ENCODE measurements at places on chromosomes 6 and 20. TPM values are rescaled to one million over a fixed set of nuclear protein-coding genes. Genes with fewer than 3 reads are reported as not detected.

The DLGAP4 gene
- 45.8 TPM for total RNA-seq

The HSPA1B gene
- 142 TPM for total RNA-seq

DNA sequence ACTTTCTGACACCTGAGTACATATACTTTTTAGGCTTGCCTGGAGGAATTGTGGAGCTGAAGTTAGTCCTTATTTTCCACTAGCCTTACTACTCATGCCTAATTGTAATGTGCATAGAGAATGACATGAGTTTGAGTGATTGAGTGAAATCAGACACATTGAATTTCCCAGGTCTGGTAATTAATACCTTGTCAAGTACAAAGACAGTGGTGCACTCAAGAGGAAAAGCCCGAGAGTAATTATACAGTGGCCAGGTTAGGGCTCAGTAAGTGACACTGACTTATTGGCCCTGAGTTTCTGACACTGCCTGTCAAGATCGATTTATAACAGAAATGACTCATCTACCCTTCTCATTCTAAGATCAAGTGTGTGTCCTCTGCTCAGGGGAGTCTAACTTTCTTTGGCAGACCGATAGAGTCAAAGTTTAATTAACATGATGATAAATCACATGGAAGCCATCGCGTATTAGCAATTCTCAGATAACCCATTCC is 288.3 kb downstream of the TPBG start:
- no peak for DNase-seq

GRCh38 chr20:7361931-7362330 is 578.3 kb downstream of the HAO1 start:
- no peak for DNase-seq

DNA sequence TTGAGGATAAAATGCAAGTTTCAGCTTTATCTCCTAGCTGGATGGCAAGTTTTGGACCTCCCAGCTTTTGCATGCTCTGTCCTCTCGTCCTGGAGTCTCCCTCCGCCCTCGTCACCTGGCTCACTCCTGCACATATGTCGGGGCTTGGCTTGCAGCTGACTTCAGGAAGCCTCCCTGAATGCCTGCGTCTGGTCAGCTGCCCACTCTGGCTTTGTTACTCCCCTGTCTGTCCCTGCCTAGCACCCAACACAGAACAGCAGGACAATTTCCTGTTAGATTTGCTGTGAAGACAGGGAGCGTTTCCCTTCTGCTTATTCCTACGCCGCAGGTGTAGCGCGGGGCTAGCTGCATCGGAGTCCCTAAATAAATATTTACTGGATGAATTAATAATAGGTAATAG is 5.4 kb downstream of the JPH2 start:
- no peak for DNase-seq

GRCh38 chr20:44038681-44039123 is 124.0 kb downstream of the TOX2 start:
- DNase-seq: no peak

DNA sequence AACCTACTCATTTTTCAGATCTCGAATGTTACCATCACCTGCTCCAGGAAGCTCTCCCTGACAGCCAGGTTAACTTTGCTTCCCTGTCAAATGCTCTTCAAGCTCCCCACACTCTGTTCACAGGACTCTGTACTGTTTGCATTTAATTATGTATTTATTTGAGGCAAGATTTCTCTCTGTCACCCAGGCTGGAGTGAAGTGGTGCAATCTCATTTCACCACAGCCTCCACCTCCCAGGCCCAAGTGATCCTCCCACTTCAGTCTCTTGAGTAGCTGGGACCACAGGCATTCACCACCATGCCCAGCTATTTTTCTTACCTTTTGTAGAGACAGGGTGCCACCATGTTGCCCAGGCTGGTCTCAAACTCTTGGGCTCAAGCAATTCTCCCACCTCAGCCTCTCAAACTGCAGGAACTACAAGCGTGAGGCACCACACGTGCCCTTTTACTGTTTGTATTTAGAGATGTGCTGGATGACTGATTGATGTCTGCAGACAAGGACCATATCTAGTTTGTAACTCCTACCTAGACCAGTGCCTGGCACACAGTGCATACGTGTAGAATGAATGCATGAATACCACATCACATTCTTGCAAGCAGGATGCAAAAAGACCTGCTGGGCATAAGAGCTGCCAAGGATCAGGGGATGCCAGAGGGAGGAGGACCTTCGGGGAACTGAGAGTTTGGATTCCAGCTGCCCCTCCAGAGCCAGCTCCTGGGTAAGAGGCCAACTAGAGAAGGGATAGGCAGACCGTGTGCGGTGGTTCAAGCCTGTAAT is 15.6 kb upstream of the CBFA2T2 start:
- DNase-seq: no peak

DNA sequence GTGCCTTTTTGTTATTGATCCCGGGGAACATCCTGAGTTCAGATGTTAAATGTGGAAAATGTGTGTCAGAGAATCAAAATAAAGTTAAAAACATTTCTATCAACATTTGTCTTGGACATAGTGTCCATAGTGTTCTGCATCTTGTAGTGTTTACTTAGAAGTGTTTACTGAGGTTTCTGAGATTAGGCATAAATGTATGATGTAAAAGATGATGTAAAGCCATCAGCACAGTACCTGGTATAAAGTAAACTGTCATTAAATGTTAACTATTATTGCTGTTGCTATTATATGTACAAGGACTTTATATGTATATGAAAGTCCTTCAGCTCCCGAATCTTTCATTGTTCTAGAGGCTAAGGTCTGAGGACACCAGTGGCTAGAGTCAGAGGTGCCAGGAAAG is 28.2 kb upstream of the VEGFA start:
- DNase-seq: no peak
